ENCODE measurements at places on chromosomes 5 and 9.

GRCh38 chr5:53481159-53481886, 894 bp downstream of the FST start:
- DNase-seq: no peak

- peak; percentile 47 for DNase-seq
Measured at GRCh38 chr9:127505396-127506116, 54.2 kb downstream of the LRSAM1 start.

- no peak for DNase-seq
Measured at GRCh38 chr5:86439593-86440110, 178.1 kb upstream of the COX7C start.

DNA sequence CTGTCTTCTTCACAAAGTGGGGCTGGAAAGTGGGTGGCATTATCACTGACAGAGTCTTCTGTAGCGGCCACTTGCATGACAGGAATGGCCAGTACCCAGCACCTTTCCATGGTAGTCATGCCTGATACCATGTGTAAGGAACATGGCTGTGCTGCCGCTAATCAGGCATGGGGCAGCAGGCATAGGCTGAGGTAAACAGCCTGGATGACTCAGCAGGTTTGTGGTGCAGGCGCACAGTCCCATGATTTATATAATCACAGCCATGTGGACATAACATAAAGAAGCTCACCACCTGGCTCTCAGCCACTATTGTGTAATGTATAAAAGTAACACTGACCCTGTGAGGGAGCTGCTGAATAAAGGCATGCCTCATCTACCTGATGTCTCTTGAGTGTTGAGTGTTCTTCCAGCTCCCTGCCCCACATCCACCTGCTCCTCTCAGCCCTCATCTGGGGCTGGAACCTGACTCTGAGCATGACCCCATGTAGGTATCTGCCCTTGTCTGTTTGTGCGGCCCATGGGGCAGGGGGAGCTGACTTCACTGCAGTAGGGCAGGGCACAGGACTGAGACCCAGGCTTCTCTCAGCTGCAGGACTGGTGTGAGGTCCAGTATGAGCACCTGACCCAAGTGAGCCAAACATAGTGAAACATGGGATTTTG, 13.2 kb upstream of the ICE1 start:
- DNase-seq: no peak

GRCh38 chr5:80739898-80740297, 85.1 kb upstream of the DHFR start:
- no peak for DNase-seq

GRCh38 chr5:128007939-128008338, 75.6 kb upstream of the SLC12A2 start:
- no peak for DNase-seq

DNA sequence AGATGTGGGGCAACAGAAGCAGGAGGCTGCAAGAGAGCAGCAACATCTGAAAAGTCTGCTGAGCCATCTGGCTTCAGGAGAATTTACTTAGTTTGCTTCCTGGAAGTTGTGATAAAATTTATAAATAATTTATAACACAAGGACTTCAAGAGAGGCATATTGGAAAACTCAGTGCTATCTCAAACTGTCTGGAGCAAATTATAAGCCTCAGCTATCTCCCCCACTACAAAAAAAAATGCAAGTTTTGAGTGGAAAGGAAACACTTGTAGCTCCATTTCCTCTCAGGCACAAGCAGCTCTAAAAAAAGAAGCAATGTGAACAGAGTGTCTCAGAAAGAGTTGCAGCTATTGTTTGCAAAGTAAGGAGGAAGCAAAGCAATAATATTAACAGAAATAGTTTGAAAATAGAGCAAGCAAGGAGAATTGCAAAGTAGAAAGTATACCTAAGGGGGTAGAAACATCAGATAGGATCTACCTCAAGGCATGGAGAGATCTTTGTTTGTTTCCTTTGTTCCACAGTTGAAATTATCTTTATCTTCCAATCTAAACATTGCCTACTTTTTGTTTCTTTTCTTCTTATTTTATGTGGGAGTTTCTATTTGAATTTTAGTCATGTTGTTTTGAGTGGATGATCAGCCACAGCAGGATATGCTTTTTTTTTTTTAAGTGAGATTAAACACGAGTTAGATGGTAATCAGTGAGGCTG, 55.9 kb upstream of the IL6ST start:
- DNase-seq: no peak

DNA sequence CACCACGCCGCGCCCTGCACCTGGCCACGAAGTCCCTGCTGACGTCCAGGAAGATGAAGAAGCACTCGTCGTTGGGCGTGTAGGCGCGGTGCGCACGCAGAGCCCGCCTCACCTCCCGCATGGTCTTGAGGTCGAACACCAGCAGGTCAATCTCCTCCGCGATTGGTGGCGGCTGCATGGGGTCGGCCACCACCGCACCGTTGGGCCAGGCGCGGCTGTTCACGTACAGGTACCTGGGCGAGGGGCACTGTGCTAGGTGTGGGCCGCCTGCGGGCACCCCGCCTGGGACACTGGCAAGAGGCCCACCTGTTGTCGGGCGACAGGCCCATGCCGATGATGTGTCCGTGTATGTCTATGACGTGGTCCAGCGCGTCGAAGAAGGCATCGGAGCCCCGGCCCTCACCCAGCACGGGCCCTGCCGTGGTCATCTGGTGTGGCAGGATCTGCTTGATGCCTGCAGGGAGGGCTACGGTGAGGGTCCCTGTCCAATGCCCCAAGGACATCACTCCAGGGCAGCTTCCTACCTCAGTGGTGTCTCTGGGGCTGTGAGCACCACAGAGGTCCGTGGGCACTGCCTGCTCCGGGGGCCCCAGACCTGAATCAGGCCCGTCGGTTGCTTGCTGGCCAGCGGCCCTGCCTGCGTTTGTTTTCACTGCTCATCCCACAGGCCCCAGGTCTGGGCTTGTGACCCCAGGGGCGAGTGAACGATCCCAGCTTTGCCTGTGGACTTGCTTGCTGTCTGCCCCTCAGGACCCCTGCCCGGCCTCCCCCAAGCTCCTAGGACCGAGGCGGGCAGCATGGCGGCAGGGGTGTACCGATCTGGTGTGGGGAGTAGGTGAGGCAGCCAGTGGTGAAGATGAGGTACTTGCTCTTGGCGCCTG, 3.1 kb downstream of the FBXW5 start:
- DNase-seq: peak; percentile 18

DNA sequence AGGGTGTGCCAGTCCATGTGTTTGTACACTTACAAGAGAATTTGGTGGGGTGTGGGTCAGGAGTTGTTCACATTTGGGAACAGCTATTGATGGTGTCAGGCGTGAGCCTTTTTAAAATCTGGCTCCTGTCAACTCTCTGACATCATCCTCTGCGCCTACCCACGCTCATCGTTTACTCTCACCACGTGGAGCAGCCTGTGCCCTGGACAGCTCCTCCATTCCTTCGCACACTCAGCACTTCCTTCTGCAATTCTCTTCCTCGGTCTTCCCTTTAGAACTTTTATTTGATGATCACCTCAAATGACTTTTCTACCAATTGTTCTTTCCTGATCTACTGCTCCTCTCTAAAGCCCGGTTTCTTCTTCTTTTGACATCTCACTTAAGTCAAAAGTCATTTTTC, 42.1 kb upstream of the GNAQ start:
- DNase-seq: no peak

- DNase-seq: no peak
Measured at GRCh38 chr9:15240927-15241326, 66.1 kb downstream of the TTC39B start.

GRCh38 chr5:87410931-87411330, 1.8 kb downstream of the CCNH start:
- no peak for DNase-seq

DNA sequence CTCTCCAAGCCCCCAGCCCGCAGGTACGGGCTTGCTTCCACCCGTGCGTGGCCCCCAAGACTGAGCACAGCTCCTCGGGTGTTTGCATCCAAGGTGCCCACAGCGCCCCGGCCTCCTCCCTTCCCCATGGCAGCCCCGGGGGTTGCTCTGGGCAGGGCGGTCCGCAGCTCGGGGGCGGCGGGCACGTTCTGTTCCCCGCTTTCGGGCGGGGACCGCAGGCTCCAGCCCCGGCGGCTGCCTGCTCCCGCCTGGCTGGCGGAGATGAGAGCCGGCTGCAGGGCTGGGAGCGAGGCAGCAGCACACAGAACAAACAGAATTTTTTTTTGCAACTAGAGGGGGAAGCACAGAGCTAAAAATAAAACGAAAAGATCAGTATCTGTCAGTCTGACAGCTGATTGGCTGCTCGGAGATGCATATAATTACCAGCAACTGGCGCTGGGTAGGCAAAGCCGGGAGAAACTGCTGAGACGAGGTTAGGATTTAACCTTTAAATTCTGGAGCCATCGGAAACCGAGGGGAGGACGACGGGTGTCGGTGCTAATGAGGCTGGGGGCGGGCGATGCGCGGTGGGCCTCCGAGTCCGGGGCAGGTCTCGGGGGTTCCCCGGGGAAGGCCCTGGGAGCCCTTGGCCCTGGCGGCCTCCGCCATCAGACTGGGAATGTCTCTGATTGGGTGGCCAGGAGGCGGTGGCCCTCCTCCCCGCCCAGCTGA, 142.7 kb upstream of the IER5L start:
- peak; percentile 42 for DNase-seq

GRCh38 chr9:96071076-96071814, 195.8 kb downstream of the ERCC6L2 start:
- DNase-seq: no peak

DNA sequence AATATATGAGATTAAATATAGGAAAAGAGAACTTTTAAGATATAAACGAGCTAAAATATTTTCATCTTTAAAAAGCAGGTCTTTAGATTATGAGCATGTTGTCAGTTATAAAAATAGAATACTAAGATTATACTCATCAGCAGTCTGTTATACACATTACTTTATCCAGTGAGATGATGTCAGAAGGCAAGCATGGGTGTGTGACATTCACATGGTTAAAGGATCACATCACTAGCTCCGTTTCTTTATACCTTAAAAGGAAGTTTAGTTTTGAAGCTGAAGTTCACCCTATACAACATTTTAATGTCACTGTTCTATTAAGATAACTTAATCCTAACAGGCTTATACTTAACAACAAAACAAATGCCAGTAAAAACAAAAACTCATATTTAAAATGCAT, 59.6 kb downstream of the RICTOR start:
- no peak for DNase-seq

DNA sequence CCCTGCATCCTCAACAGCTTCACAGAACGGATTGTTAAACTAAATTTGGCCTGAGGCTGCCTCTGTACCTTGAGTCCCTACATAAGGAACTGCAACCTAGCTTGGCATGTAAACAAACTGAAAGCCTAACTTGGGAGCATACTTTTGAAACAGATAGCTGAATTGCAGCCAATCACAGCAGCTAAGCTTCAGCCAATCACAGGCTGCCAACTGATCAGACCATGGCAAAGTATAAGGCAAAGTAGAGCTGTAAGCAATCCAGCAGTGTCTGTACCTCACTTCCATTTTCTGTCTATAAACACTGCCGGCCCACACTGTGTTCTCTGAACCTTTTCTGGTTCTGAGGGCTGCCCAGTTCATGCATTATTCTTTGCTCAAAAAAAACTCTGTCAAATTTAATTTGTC, 8.9 kb upstream of the ZNF483 start:
- DNase-seq: no peak
